ENCODE measurements at places on chromosomes 16 and 17.

GRCh38 chr17:8436169-8436843, 622 bp downstream of the NDEL1 start:
- peak; percentile 32 for DNase-seq

- DNase-seq = no peak
These were observed 996 bp downstream of the TNFSF13 start for GRCh38 chr17:7559320-7560171.

GRCh38 chr16:14283786-14284185, 212.7 kb downstream of the MRTFB start:
- no peak for DNase-seq

- DNase-seq = no peak
These were observed 2.1 kb upstream of the CEP295NL start for GRCh38 chr17:78905116-78905515.

DNA sequence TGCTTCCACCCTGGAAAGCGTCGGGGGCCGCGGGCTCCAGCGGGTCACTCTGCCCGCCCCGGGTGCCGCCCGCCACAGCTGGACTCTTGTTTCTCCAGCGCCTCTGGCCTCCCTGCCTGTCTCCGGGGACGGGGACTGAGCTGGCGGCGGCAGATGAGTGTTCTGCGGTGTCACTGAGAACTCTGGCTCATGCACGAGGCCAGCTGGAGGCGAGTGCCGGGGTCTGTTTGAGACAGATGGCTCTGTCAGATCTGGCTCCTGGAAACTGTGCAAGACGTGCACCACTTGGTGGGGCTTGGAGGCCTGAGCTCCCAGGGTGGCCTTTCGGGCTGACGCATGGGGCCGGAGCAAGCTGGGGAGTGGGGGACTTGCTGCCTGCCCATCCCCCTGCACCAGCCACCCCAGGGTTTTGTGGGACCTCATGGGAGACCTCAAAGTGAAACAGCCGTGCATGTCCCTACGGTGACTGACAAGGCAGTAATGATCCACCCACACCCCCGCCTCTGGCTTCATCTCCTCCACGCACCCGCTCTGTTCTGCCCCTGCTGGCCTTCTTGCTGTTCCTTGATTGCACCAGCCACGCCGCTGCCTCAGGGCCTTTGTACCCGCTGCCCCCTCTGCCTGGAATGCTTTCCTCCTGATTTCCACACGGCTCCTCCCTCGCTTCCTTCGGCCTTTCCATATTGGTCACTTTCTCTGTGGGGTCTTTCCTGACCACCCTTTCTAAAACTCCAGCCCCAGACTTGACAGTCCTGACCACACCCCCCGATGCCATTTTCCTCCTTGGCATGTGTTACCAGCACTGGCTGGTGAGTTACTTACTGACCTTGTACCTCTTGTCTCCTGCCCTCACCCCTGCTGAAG, 174.9 kb upstream of the CIBAR2 start:
- no peak for DNase-seq

- DNase-seq = no peak
These were observed 2.0 kb downstream of the ZNF319 start for GRCh38 chr16:57998486-57998885.

- DNase-seq = no peak
These were observed 140.8 kb downstream of the FTO start for GRCh38 chr16:53844804-53845203.

- no peak for DNase-seq
These were observed 34.4 kb downstream of the CPD start for GRCh38 chr17:30413109-30413508.

- no peak for DNase-seq
These were observed 1.5 kb downstream of the NPLOC4 start for GRCh38 chr17:81635431-81635830.

- DNase-seq = no peak
These were observed 160.2 kb upstream of the LHX1 start for GRCh38 chr17:36777118-36777517.

GRCh38 chr16:81786321-81786720, 7.2 kb downstream of the PLCG2 start:
- DNase-seq = no peak

DNA sequence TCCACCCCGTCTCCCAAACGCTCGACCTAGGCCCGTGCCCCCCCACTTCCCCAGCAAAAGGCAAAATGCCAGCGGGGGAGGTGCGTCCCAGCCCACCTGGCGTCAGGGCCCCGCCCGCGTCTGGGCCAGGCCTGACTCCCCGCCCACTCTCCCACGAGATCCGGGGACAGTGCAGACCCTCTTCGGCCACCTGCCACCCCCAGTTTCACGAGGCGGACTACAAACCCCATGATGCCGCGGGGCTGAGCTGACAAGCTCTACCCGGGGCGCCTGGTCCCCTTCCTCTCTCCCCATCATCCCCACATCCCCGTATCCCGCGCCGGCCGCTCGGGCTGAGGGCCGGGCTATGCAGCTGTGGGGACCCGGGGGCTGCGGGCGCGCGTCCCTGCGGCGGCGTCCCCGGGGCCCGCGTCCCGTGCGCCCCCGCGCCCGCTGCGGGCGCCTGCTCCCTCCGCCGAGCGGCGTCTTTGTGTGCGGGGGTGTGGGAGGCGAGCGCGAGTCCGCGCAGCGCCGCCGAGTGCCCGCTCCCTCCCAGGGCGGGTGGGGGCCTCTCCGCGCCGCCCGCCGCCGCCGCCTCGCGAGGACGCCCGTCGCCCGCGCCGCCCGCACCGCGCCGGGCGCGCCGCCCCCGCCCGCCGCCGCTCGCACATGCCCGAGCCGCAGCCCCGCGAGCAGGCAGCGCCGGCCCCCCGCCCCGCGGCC, at the start of gene ANKRD13B:
TSS of gene ANKRD13B (plus strand) at position 283 of the 702 bp plus-strand sequence. CDS start 490 bp downstream, outside the sequence.
- DNase-seq = no peak

DNA sequence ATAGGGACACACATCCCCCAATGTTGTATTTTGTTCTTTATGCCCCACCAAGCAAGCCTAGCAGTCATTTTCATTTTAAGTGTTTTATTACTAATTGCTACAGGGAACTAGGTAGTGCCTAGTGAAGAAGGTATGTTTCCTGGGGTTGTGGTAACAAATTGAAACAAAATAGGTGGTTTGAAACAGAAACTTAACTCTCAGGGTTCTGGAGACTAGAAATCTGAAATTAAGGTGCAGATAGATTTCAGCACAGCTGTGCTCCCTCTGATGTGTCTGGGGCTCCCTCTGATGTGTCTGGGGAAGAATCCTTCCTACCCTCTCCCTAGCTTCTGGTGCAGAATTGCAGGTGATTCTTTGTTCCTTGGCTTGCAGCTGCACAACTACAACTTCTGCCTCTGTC, 390.1 kb downstream of the ZFHX3 start:
- no peak for DNase-seq

GRCh38 chr17:80485846-80486245, 9.4 kb upstream of the NPTX1 start:
- DNase-seq = no peak

- DNase-seq = no peak
These were observed 211.8 kb downstream of the SNX29 start for GRCh38 chr16:12188061-12188934.

DNA sequence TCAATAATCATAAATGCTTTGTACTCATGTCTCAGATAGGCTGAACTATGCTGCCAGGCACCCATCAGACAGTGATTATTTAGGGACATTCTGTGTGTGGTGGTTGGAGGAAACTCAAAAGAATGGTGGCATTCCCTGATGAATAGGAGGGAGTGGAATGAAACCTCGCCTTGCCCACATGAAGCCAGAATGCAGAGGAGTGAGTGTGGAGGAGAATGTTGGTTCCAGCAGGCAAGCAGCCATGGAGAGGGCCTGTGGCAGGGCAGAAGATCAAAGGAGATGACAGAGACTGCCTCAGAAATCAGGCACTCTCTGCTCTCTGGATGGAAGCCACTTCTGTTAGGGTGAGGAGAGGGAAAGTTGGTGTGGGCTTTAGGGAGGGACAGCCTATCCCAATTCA, 22.5 kb downstream of the KCTD19 start:
- DNase-seq = no peak

GRCh38 chr16:90048737-90049330, 28.3 kb downstream of the PRDM7 start:
- DNase-seq = no peak

DNA sequence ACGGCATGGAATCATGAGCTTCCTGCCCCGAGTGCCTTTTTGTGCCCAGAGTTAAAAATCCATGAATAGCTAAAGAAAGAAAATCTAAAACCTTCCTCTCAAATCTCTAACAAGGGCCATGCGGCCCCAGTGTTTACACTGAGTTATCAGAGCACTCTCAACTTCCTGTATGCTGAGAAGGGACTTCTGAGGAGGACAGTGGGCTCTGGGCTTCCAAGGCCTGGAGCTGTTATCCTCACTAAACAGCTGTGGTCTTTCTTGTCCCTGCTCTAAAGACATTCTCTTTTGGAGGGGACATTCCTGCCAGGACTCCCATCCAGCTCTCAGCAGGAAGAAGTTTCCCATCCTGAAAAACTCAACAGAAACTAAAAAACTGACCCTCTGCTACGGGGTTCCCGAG, 135.6 kb downstream of the AATF start:
- DNase-seq = no peak

DNA sequence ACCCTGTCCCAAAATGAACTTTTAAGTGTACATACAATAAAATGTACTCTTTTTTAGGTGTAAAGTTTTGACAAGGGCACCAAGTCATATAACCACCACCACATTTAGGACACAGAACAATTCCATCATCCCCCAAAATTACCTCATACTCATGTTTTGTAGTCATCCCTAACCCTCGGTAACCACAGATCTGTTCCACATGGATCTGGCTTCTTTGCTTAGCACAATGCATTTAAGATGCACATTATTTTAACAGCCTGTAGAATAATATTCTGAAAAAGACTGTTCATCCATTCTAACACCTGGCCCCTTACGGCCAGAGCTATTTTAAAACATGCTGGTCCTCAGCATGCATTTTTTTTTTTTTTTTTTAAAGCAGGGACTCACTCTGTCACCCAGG, 25.2 kb upstream of the CFAP20 start:
- no peak for DNase-seq

- no peak for DNase-seq
These were observed 4.8 kb downstream of the NARF start for GRCh38 chr17:82463391-82463790.

Measured in activated CD4-positive, CD25-positive, alpha-beta regulatory T cell (primary cell).